ENCODE measurements at places on chromosomes 13 and 19.
A peak's percentile ranks its signal among the peaks of the same experiment; 100 is the strongest.

- DNase-seq: no peak
These were observed 37.0 kb upstream of the FLT1 start for GRCh38 chr13:28531845-28532387.

GRCh38 chr13:24220086-24220703, 59.7 kb downstream of the SPATA13 start:
- DNase-seq: no peak

DNA sequence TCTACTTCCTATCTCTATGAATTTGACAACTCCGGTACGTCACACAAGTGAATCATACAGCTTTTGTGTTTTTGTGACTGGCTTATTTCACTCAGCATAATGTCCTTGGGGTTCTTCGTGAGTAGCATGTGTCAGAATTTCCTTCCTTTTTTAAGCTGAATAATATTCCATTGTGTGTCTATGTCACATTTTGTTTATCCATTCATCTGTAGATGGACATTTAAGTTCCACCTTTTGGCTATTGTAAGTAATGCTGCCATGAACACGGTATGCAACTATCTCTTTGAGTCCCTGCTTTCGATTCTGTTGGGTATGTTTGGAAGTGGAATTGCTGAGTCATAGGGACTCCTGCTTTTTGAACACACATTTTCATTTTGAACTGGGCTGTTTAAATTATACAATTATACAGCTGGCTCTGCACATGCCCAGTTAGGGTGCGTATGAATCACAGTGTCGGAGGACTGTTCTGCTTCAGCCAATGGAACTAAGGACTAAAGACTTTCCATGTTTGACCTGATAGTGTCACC, 43.0 kb upstream of the C13orf42 start:
- no peak for DNase-seq

DNA sequence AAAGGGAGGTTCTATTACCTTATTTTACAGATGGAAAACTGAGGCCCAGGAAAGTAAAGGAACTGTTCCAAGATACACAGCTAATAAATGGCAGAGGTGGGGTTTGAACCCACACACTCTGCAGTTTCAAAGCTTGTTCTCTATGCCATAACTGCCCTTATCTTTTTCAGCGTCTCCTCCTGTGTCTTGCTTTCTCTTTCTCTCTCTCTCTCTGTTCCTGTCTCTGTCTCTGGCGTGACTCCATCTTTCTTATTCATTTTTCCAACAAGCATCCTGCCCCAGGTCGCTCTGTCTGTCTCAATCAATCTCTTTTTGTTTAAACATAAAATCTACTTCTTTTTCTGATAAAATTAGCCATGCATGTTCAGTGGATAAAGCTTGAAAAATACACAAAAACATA, 3.2 kb upstream of the IFNL4 start:
- DNase-seq: no peak

DNA sequence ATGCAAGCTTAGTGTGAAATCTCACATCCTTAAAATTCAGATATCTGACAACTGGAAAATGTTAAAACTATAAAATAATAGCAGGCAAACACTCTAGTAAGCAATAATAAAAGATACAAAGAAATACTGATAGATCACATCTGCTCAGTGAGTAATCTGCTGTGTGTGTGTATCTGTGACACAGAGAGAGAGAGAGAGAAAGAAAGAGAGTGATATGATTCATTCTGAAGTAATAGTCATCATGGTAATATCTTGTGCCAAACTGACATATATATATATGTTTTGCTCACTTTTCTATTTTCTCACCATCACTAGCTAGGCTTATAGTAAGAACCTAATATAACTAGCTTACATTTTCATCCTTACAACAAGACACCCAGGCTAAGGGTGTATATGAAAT, 288.0 kb upstream of the SLITRK6 start:
- no peak for DNase-seq

DNA sequence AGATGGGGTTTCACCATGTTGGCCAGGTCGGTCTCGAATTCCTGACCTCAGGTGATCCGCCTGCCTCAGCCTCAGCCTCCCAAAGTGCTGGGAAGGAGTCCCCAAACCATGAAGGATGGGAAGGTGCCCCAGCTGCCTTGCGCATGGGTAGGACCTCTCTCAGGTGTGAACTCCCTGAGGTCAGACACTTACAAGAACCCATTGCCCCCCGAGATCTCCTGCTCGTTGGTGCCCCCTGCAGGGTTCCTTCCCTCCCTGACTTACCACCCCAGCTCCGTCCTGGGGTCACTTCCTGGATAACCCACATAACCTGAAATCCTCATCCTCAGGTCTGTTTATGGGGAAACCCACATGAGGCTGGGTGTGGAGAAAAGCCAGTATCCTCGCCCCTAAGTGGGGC, 41.7 kb downstream of the UNC13A start:
- no peak for DNase-seq

GRCh38 chr19:11986754-11987153, 21.9 kb downstream of the ZNF763 start:
- no peak for DNase-seq

- DNase-seq: no peak
These were observed 248.3 kb downstream of the TSHZ3 start for GRCh38 chr19:31100981-31101380.

GRCh38 chr19:48613024-48613851, 1.6 kb downstream of the FAM83E start:
- no peak for DNase-seq

DNA sequence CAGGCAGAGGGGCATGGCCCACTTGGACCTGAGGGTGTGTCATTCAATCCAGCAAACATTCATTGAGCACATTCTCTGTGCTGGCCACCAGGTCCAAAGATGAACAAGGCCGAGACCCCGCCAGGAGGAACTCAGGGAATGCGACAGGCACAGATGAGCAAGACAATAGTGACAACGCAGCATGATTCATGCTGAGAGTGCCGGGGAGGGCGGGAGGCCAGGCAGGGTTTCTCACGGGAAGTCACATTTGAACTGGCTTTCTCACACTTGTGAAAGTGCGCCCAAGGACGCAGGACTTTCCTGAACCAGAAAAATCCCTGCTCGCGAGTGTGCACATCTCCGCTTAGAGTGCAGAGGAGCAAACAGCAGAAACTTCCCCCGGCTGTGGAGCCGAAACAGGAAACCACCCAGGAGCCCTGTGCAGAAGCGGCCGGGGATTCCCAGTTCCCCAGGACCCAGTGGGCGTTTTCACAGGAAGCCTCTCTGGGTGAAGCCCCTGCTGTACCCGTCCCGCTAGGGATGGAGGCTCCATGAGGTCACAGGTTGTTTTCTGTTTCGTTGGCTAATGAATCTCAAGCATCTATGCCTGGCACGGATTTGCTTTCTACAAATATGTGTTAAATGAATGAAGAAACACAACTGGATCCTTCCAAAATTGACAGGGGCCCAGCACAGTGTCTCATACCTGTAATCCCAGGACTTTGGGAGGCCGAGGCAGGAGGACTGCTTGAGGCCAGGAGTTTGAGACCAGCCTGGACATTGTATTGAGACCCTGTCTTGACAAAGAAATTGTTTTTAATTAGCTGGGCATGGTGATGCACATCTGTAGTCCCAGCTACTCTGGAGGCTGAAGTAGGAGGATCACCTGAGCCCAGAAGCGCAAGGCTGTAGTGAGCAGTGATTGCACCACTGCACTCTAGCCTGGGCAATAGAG, 68.4 kb upstream of the TM9SF2 start:
- peak; percentile 54 for DNase-seq

GRCh38 chr19:34712395-34713261, 21.4 kb upstream of the ZNF181 start:
- peak; percentile 11 for DNase-seq

GRCh38 chr19:13717194-13717643, 47.1 kb upstream of the MRI1 start:
- no peak for DNase-seq

DNA sequence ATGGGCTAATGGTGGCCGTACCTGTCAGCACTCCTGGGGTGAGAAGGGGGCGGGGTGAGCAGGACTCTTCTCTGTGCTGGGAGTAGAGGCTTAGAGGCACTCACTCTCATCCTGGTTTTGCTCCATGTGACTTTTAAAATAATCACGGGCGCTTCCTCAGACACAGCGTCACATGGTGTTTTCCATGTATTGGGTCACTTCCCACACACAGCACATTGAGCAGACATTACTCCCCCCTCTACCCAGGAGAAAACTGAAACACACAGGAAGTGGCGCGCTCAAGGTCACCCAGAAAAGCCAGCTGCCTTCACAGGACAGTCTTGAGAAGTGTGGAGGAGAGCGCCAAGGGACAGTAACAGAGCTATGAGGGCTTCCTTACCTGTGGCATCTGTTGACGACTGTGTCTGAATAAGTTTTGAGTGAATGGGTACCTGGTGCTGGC, 23.2 kb downstream of the SPATA13 start:
- no peak for DNase-seq

GRCh38 chr19:7618771-7619510, 10.4 kb downstream of the XAB2 start:
- no peak for DNase-seq

GRCh38 chr19:33384983-33385382, 11.5 kb downstream of the CEBPG start:
- DNase-seq: no peak

DNA sequence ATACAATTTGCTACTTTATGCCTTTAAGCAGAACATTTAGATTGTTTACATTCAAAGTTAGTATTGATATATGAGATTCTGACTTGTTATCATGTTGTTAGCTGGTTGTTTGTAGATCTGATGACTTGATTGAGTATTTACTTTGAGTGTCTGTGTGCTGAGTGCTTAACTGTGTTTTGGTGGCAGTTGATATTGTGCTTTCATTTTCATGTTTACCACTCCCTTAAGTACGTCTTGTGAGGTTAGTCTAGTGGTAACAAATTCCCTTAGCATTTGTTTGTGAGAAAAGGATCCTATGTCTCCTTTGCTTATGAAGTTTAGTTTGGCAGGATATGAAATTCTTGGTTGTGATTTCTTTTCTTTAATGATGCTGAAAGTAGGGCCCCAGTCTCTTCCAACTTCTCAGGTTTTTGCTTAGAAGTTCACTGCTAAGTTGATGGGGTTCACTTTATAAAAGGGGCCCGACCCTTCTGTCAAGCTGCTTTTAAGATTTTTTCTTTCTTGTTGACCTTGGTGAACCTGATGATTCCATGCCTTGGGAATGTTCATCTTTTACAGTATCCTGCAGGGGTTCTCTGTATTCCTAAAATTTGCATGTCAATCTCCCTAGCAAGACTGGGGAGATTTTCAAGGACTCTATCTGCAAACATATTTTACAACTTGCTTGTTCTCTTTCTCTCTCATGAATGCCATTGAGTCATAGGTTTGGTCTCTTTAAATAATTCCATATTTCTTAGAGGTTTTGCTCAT, 1095.4 kb upstream of the PCDH20 start:
- DNase-seq: no peak

DNA sequence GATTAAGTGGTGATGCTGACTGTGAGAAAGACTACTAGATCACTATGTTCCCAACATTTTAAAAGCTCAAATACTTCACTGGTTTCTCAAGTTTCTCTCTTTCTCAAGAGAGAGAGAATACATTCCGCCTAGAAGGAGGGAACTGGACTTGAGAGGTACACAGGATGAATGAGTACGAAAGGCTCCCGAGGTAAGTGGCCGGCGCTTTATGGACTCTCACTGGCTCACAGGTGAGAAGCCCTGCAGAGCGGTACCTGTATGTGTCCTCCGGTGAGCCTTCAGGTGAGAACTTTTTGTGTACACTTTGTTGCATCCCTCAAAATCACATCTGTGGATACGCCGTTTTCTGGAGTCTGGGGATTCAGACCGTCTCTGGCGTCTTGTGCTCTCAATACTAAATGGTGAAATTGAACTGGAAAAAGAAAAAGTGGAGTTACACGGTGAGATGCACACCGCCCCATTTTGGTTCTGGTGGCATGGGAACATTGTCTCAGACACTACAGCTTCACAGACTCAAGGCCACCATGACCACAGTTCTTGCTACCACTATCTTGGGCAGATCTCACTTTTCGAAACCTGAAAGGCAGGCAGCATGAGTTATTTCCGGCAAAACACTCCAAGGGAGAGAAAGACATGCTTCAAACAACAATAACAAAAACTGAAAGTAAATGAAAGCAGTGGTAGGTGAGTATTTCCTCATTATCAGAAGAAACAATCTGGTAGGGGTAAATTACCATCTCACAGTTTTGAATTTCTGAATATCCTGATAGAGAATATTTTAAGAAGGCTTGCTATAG, 418.9 kb downstream of the KLF12 start:
- no peak for DNase-seq

DNA sequence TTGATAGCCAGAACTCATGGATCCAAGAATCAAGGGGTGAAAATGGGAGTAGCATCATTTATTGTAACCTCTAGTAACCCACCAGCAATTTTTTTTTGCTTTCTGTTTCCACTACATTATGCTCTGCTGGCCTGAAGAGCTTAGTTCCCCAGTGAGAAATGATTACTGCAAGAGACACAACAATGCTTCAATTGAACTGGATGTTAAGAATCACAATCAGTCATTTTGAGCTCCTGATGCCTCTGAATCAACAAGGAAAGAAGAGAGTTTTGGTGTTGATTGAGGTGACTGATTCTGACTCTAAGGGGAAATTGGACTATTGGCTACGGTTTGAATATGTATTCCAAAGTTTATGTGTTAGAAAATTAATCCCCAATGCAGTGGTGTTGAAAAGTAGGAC, 1084.4 kb downstream of the SLITRK1 start:
- no peak for DNase-seq

DNA sequence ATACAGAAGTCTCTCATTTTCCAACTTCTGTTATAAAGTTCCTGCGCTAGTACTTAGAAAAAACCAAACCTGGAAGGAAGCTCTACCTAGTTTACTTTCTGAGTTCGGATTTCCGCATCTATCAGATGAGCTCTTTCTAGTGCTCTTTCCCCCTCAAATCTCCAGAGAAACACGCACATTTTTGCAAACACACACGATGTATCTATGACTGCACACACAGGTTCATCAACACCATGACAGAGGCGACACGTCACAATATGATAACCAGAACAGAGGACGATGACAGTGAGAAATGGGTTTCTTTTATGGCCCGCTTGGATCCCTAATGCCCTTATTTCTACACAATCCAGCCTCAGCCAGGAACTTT, 629 bp upstream of the LRRC63 start:
- DNase-seq: no peak

DNA sequence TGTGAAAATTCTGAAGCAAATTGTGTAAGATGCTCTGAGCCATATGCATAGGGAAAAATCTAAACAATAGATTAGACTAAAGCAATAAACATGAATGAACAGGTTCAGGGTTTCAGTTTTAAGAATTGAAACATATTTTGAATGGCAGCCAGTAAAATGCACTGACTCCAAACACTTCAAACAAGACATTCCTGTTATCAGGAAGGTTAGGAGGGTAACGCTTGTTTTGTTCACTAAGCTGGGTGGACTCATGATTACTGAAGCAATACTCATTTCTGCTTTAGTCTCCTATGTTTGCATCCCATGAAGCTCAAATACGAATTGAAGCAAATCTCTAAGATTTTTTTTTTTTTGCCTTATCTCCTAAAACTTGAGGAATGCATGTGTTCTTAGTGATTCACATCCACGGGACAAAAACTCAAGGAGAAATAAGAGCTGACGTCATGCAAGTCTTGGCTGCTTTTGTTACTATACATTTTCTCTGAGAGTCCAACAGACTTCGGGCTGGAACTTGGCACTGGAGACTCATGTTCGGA, 29.1 kb upstream of the IGFL4 start:
- DNase-seq: no peak

Data from stimulated activated CD8-positive, alpha-beta memory T cell treated with anti-CD3 and anti-CD28 coated beads, Interleukin-4, amount 100 ng/mL, for 4 hours (primary cell).